Stimulated activated CD8-positive, alpha-beta memory T cell treated with anti-CD3 and anti-CD28 coated beads, Interleukin-12 subunit alpha, Interleukin-12 subunit beta, amount 100 ng/mL, for 1 hour (primary cell): ENCODE measurements at places on chromosomes 2 and 18.

DNA sequence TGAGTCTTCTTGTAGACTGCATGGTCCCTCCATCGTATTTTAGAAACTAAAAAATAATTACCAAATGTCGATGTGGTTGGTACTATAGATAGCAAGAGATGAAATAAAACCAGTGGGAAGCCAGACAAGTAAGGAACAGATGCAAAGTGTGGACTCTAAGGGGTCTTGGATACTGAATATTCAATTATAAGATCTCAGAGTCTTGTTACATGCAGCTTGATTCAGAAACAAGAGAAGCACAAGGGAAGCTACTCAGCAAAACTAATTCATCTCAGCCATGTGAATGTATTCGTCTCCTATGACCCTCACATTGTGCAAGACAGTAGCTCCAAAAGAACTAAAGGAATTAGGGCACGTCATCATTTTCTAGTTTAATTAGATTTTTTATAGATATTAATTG is 80.9 kb downstream of the CDH20 start:
- DNase-seq, result no peak

GRCh38 chr18:64659196-64659595 is 510.3 kb upstream of the LINC00305 start:
- DNase-seq, result no peak

GRCh38 chr2:112516801-112517200 is 25.5 kb upstream of the POLR1B start:
- DNase-seq, result no peak

- DNase-seq, result no peak
These were observed 100.5 kb upstream of the SPRED2 start for GRCh38 chr2:65532937-65533336.

- no peak for DNase-seq
These were observed 26.9 kb upstream of the DARS1 start for GRCh38 chr2:136012315-136012714.

GRCh38 chr2:146721486-146721885 is 1123.3 kb upstream of the ACVR2A start:
- DNase-seq, result no peak

DNA sequence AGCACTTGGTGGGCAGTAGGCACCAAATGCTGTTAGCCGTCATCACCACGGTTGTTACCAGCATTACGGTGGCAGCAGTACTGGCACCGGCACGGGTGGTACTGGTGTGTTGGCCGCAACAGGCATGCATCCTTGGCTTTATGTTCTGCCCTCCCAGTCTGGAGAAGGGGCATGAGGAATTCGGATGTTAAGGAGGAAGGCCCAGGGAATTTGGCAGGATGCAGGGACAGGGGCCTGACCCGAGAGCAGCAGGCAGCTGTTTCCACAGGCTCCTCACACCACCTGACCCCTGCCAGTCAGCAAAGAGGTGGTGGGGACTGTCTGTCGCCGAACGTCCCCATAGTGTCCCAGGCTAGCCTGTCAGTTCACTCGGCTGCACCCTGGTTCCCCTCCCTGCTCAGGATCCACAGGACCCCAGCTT is 79.0 kb downstream of the EDAR start:
- DNase-seq, result no peak

- DNase-seq, result no peak
These were observed 1.9 kb upstream of the C1QL2 start for GRCh38 chr2:119160361-119160990.

GRCh38 chr2:119384971-119385370 is 18.2 kb downstream of the DBI start:
- no peak for DNase-seq

- no peak for DNase-seq
These were observed 44.7 kb upstream of the KIDINS220 start for GRCh38 chr2:8882094-8882493.

- DNase-seq, result no peak
These were observed 163.0 kb downstream of the SEPTIN10 start for GRCh38 chr2:109450574-109451273.

- no peak for DNase-seq
These were observed 131.5 kb downstream of the MAIP1 start for GRCh38 chr2:200086911-200087310.

DNA sequence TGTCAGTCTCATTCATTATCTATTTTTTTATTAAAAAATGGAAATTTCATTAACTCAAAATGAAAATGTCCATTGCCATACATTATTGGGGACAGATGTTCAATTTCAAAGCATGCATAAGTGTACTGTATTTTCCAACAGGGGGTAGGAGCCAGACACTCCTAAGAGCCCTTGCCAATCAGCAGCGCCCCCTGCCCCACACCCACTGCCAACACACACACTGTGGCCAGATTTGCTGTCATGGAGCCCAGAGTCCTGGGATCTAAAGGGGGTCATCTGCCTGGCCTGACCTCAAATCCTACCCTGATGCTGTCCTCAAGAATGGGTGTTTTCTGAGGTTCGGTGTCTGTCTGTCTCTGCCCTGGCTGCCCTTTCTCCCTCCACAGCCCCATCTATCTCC is 162.2 kb upstream of the TWIST2 start:
- no peak for DNase-seq

DNA sequence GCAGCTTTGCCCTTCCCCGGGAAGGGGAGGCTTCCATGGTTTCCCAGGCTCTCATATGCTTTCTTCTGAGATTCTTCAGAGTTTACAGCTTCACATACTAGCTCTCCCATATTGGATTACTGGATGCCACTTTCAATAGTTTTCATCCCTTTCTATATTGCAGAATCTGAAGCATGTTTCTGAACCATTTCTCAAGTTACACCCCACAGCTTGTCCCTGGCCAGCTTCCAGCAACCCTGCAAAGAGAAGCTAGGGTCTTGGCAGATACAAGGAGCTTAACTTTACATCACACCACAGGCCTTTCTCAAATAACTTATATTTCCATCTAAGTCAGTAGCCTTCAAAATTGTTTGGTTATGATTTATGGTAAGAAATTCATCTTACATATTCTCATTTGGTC is 39.6 kb downstream of the LHCGR start:
- no peak for DNase-seq

- no peak for DNase-seq
These were observed 3.0 kb upstream of the GAREM2 start for GRCh38 chr2:26169681-26170414.

- DNase-seq, result no peak
These were observed 134.3 kb upstream of the HAAO start for GRCh38 chr2:42926434-42927333.

- DNase-seq, result no peak
These were observed 14.0 kb downstream of the USP14 start for GRCh38 chr18:172361-172760.

DNA sequence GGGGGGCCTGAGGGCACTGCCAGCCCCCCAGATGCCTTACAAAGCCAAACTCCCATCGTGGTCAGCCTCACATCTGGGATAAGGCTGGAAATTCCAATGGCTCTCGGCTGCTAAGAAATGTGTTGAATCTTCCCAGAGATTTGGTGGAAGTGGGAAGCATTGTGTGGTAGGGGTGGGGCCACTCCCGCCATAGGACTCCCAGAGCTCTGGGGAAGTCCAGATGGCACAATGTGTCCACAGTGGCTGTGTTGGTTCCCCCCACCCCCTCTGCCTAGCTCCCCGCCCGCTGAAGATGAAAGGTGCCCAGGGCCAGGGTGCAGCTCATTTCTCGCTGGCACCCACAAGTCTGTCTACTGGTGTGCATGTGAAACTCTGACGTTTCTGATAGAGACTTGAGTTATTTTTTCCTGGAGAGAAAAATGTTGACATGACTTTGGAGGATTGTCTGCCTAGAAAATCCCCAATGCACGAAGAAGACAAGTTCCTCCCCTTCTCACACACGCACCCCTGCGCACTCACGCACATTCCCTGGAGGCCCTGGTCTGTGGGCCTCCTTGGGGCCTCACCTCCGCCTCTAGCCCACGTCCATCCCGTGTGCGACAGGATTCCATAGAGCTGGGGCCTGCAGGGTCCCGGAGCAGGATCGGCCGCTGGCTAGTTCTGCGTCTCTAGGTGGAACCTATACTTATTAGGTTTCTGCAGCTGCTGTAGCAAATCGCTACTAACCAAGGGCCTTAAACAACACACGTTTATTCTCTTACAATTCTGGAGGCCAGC is 199.1 kb downstream of the ZFP36L2 start:
- no peak for DNase-seq

GRCh38 chr2:174083843-174084458 is 118.8 kb upstream of the SP3 start:
- DNase-seq, result no peak

- peak; percentile 7 for DNase-seq
These were observed 77.3 kb upstream of the UPP2 start for GRCh38 chr2:158024288-158024898.

GRCh38 chr2:101382442-101382841 is 4.9 kb downstream of the CREG2 start:
- DNase-seq, result no peak

DNA sequence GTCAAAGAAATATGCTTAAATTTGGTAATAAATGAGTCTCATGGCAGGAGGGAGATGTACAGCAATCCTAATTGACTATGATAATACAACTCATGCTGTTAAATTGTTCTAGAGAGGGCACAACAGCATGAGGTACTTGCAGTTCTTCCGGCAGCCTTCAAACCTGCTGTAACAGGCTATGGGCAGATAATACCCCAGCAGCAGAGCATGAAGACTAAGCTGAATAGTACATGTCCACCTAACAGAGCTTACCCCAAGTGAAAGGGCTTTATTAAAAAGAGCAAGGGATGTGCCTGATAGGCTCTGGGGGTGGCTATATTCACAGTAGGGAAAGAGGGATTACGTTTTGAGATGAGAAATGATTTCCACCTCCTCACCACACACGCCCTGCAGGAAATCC is 28.9 kb downstream of the MRO start:
- DNase-seq, result no peak

- no peak for DNase-seq
These were observed 38.0 kb upstream of the PCBP1 start for GRCh38 chr2:70049255-70049654.

- DNase-seq, result no peak
These were observed 191.0 kb downstream of the TCF4 start for GRCh38 chr18:55396979-55397378.

GRCh38 chr18:21483051-21483450 is 117.5 kb downstream of the ESCO1 start:
- DNase-seq, result no peak

DNA sequence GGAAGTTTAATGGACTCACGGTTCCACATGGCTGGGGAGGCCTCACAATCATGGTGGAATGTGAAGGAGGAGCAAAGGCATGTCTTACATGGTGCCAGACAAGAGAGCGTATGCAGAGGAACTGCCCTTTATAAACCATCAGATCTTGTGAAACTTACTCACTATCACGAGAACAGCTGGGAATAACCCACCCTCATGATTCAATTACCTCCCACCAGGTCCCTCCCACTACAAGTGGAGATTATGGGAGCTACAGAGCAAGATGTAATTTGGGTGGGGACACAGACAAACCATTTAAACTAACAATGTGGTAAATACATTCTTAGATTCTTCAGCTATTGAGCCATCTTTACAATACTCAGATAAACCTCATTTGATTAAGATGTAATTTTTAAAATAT is 176.1 kb downstream of the SH3BP4 start:
- no peak for DNase-seq

GRCh38 chr2:9282128-9283112 is 75.8 kb downstream of the ASAP2 start:
- no peak for DNase-seq

- no peak for DNase-seq
These were observed 455.5 kb upstream of the MEIS1 start for GRCh38 chr2:65979446-65979845.

- no peak for DNase-seq
These were observed 312.0 kb downstream of the CELF4 start for GRCh38 chr18:37253394-37254235.

DNA sequence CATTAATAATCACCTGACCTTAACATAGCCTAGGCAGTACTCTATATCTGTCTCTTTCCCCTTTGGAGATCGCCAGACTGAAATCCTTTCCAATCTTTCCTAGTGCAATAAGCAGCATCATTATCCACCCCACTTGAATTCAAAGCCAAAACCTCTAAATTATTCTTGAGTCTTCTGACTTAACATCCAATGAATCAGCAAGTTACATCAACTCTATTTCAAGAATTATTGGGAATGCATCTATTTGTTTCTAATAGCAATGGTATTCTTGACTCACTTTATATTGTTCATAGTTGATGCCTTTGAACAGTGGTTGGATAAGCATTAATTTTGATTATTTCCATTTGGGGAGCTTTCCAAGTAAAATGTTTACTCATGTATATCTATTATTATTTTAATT is 144.8 kb downstream of the ZNF804A start:
- no peak for DNase-seq

DNA sequence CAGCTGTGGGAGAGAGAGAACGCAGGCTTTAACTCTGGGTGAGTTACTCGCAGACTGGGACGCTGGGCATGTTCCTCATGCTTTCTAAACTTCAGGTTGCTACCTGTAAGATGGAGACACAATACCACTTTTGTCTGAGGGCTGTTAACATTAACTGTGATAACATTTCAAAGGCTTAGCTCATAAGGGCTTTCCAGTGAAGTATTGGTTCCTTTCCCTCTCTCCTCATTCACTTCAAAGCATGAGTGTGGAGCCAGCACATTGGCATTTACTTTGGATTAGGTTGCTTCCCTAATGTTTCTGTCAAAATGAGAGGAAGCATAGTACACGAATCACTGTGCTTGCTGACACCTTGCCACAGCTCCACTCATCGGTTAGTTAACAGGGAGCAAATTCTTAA is 30.2 kb downstream of the INSIG2 start:
- DNase-seq, result no peak

GRCh38 chr2:119206201-119206600 is 17.4 kb upstream of the STEAP3 start:
- no peak for DNase-seq

DNA sequence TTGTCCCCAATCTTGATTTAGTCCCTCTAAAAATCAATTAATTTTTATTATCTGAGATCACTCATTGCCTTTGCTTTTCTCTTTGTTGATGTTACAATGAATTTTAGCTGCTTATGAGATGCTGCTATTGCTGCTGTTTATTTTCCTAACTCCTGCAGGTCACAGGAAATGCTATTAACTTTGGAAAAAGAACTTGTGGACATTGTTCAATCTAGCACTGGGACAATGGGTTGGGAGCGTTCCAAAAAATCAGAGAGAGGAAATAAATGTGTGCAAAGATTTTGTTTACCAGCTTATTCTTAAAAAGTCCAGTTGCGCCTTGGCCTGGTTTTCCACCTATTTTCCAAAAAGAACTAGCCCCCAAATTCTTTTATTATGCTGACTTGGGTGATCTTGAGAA is 268.3 kb downstream of the PTH2R start:
- no peak for DNase-seq
